ENCODE measurements at places on chromosomes 2 and 18. TPM values are rescaled to one million over a fixed set of nuclear protein-coding genes. Genes with fewer than 3 reads are reported as not detected.
A peak's percentile ranks its signal among the peaks of the same experiment; 100 is the strongest.

DNA sequence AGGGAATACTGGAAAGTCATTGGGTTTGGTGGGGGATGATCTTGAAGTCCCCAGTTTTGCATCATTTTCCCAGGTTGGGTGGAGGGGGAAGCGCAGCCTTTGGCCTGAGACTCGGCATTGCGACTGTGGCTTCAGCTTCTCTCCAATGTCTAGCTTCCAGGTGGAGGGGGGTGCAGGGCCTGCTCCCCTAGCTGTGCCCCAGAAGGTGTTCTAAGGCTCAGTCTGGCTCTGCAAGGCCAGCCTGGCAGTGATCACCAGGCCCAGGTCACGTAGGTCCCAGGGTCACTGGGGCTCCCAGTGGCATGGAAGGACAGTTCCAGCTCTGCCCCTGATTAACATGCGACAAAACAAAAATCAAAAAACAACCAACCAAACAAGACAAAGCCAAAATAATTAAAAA is 56.9 kb upstream of the HAAO start:
- no peak for DNase-seq

GRCh38 chr2:144592500-144593256 is 72.8 kb upstream of the ZEB2 start:
- no peak for DNase-seq

The KHK gene
- total RNA-seq = 1.2 TPM

DNA sequence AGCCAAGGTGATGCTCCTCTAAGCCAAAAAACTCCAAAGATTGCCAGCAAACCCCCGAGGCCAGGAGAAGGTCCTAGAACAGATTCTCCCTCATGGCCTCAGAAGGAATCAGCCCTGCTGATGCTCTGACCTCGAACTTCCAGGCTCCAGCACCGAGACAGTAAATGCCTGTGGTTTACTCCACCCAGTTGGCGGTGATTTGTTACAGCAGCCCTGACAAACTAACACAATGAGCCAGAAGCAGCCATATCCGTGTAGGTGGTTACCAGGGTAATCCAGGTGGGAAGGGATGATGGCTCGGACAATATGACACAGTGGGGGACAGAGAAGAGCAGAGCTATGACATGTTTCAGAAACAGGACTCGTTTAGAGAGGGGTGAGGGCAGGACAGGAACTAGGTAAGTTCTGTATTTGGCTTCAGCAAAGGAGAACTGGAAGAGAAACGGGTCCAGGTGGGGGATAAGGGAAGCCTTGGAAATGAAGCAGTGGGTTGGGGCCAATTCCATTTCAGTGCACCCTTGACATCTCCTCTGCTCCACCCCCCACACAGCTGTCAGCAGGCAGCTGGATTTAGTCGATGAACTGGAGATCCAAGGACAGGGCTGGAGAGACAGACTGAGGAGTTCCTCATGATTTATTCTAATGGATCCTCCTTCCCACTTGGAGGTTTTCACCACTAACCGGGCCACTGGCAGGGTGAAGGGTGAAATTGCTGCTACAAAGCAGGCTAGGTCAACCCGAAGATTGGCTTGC is 179.7 kb upstream of the SH3BP4 start:
- peak; percentile 23 for DNase-seq

GRCh38 chr2:42904576-42904876 is 112.1 kb upstream of the HAAO start:
- DNase-seq = no peak

The FTCDNL1 gene
- 0.83 TPM for total RNA-seq

DNA sequence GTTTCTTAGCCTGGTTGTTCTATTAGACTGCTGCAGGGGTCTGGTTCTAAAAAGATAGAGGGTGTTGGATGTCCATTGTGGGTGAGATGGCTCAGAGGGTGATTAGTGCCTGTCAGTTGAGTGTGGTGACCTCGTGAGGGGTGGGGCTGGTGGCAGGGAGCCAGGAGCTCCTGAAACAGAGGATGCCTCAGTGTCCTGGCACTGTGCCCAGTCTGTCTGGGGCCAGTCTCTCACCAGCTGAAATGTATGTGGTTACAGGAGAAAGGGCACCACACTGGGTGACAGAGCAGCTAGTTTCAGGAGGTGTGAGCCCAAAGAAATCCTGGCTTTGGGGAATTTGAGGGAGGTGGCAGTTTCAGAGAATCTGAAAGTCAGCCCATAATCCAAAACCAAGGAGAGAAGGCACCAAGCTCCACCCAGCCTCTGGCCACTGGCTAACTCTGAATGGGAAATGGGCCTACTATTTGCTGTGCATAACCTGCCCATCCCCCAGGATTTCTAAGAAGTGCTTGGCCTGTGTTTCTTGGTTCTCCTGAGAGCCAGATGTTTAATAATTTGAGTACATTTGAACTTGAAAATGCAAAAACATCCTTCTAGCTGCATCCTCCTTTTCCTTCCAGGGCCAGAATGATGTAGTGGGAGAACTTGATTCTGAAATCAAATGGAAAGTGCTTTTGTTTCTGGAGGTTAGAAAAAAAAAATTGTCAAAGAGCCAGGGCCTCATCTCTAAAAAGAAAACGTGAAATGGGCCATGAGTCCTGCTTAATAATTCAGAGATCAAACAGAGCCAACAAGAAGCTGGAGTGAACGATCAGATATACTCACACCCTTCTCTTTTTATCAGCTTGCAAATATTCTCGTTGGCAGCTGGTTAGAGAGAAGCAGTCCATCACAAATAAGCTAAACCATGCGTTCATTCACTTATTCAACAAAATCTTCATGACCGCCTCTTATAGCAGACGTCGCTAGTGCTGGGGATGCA is 92.3 kb downstream of the B3GNT2 start:
- DNase-seq = peak; percentile 80

- no peak for DNase-seq
These were observed 80.4 kb downstream of the LCLAT1 start for GRCh38 chr2:30527411-30527810.

DNA sequence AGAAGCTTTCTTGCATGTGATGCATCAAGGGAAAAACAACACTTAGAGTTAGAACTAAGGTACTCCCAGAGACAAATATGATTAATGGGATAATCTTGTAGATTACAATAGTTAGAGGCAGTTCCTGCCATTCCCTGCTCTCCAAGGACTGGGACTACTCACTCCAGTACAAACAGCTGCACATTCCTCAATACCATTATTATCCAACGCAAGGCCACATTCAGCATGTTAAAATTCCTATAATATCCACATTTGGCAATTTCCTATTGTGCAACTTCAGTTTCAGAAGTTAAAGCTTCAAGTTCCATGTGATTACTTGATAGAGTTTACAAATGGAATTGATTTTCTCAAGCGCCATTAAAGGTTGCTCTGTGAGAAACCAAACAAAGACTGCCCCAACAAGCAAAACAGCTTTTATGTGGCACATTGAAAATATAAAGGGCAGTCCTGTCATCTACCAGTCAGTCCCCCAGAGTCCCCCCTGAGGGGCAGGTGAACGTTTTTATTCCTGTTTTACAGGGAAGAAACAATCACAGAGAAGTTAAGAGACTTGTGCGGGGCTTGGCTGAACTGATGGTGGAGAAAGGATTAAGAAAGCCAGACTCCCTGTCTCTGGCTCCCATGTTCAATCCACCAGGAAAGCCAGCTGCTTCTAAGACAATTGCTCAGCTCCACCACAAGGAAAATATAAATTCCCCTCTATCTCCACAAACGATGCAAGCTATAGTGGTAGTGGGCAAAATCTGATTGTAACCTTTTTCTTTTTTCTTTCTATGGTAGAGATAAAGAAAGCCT is 72.6 kb downstream of the TXNL1 start:
- DNase-seq = no peak

DNA sequence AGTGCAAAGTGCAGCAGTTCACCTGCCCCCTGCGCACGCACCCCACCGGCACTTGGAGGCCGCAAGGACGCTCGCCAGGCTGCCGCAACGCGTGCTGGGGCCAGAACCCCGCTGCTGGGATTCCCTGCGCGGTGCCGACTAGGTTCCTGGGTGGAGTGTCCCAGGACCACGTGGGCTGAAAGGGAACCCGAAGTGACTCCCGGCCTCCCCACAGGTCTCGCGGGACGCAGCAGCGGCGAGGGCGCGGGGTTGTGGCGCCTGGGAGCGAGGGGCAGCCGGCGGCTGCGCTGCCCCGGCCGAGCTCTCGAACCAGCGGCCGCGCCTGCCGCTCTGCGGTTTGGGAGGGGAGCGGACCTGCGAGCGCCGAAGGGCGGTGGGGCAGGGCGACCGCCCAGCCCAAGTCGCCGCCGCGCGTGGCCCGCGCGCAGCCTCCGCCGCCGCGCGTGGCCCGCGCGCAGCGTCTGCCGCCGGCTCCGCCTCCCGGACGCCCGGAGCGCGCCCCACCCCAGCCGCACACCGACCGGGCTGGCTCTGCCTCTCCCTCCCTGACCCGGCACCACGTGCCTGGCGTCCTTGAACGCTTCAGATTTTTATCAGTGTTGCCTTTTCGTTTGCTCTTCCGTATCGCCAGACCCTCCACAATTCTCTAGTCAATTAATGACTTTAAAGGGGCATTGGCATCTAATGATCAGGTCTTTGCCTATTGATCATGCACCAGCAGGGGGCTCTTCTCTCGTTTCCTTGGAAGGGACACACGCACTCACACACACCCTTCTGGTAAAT is at the start of gene FTCDNL1:
FTCDNL1 (minus strand) TSS at position 475 of the 783 bp plus-strand sequence. CDS start 2,230 bp downstream, outside the sequence.
- peak; percentile 80 for DNase-seq

DNA sequence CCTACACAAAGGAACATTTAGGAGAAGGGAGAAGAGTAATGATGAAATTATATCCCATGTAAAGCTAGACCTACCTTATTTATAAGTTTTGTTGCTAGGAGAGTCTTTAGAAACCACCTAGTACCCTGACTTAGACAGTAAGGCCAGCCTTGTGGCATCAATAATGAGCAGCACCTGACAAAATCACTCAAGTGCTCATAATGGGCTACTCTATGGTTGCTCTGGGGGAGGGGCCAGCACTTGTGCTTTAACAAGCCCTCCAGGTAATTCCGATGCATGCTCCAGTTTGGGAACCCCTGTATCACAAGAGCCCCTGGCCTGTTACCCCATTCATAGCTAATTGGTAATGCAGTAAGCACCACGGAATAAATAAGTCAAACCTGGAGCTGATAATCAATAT is 102.9 kb upstream of the ALK start:
- DNase-seq = no peak

- no peak for DNase-seq
These were observed 16.2 kb upstream of the ALPP start for GRCh38 chr2:232362174-232362900.

DNA sequence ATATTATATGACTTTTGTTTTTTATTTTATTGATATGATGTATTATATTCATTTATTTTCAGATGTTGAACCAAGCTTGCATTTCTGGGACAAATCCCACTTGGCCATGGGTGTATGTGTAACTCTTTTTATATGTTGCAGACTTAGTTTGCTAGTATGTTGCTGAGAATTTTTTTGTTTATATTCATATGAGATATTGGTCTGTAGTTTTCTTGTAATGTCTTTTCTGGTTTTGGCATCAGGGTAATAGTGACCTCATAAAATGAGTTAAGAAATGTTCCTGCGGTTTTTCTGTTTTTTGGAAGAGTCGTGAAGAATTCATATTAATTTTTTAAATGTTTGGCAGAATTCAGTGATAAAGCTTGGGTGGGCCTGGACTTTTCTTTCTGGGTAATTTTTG is 88.7 kb downstream of the ASB1 start:
- no peak for DNase-seq

DNA sequence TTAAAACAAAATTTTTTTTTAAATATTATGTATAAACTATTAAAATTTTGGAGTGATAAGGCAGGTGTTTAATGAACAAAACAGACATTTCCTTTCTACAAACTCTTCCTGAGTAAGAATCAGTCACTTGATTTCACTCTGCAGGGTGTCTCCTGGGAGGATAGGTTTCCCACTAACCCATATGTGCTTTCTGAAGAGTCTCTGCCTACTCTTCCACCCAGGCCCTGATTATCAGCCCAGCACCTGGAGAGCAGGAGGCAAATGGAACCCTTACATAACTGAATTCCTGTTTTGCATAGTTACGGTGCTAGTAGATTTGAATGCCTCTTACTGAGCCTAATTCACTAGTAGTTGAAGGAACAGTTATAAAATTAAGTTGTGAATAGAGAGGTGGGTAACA is 1718.6 kb downstream of the SUCLG1 start:
- no peak for DNase-seq

The ERMN gene
- not detected for total RNA-seq

DNA sequence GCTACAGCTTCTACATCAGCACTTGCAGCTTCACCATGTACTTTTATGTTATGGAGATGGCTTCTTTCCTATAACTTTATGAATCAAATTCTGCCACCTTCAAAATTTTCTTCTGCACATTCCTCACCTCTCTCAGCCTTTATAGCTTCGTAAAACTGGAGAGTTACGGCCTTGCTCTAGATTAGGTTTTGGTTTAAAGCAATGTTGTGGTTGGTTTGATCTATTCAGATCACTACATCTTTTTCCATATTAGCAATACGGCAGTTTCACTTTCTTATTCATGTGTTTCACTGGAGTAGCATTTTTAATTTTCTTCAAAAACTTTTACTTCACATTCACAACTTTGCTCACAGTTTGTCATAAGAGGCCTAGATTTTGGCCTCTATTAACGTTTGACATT is 242.9 kb upstream of the GYPC start:
- no peak for DNase-seq

DNA sequence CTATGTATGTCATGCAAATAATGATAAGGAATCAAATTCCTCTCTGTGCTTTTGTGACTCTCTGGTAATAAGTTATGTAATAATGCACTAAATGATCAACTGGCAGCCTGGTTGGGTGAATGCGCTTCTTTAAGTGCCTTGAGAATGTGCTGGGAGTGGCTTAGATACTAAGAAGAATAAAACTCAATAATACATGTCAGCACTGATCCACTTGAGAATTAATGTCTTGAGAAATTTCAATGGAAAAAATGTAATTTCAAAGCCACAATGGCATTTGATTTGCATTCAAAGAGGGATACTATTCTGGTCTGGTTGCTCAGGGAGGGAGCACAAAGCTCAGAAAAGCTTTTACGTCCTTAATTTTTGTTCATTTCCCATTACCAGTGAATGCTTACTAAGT is 137.7 kb upstream of the MMADHC start:
- no peak for DNase-seq

GRCh38 chr18:25896956-25897355 is 193.5 kb downstream of the SS18 start:
- no peak for DNase-seq

DNA sequence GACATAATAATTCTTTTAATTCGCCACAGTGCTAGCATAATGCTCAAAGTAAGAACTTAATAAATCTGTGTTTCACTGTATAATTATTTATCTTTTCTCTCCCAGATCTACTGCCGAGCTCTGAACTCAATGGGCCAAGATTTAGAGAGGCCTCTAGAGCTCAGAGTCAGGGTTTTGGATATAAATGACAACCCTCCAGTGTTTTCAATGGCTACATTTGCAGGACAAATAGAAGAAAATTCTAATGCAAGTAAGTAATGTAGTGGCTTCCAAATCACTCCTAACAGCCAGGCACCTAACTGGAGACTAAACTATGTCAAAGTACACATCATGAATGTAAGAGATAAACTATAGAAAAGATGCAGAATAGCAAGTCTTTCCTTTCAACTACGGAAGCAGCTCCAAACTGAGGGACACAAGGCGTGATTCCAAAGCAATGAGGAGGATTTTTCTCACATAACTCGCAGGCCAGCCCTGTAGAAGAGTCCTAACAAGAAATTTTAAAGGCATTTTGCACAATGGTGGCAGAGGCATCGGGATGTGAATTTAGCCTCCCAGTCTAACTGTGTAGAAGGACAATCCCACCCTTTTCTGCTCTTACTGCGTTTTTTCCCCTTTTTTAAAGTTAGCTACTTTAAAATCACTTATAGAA is 12.0 kb downstream of the DSG1 start:
- no peak for DNase-seq

The KIDINS220 gene
- 59.1 TPM for total RNA-seq

The RGPD3 gene
- total RNA-seq = 0.05 TPM

- no peak for DNase-seq
These were observed 268.1 kb upstream of the CXCR4 start for GRCh38 chr2:136386046-136386445.

- DNase-seq = no peak
These were observed at the start of gene NAT8 for GRCh38 chr2:73642338-73643018. Gene NAT8 (minus strand): TSS chr2:73642422. CDS start chr2:73641628, 794 bp downstream.
